ENCODE measurements at places on chromosomes 7 and 10. TPM values are rescaled to one million over a fixed set of nuclear protein-coding genes. Genes with fewer than 3 reads are reported as not detected.

MYH16 gene
- total RNA-seq: not detected

FAM25A gene
- total RNA-seq: not detected

SPDYE17 gene
- total RNA-seq: not detected

KNDC1 gene
- total RNA-seq: not detected

PMPCB gene
- total RNA-seq: 103 TPM

PRKG1 gene
- not detected for total RNA-seq

SLC29A4 gene
- 0.39 TPM for total RNA-seq

HKDC1 gene
- total RNA-seq: 3.1 TPM

INSYN2A gene
- not detected for total RNA-seq

NXPH1 gene
- not detected for total RNA-seq

AKR1C8 gene
- 0.28 TPM for total RNA-seq

ERVW-1 gene
- not detected for total RNA-seq

TRIL gene
- total RNA-seq: not detected

PNLIPRP2 gene
- not detected for total RNA-seq

NKX6-2 gene
- not detected for total RNA-seq

STAM gene
- 52.4 TPM for total RNA-seq

NUTM2E gene
- 0.99 TPM for total RNA-seq

VKORC1L1 gene
- 1.9 TPM for total RNA-seq

MYOZ1 gene
- not detected for total RNA-seq

CRYGN gene
- total RNA-seq: 0.14 TPM
